ENCODE measurements at places on chromosomes 7 and 10.

GRCh38 chr7:70239918-70240317 lies 641.6 kb downstream of the AUTS2 start:
- DNase-seq = no peak

- DNase-seq = no peak
Measured at GRCh38 chr7:99305473-99306260, 20.0 kb upstream of the ARPC1A start.

GRCh38 chr10:43461950-43462349 lies 25.0 kb downstream of the ZNF487 start:
- DNase-seq = no peak

- DNase-seq = no peak
Measured at GRCh38 chr7:92584953-92585352, 5.2 kb downstream of the FAM133B start.

DNA sequence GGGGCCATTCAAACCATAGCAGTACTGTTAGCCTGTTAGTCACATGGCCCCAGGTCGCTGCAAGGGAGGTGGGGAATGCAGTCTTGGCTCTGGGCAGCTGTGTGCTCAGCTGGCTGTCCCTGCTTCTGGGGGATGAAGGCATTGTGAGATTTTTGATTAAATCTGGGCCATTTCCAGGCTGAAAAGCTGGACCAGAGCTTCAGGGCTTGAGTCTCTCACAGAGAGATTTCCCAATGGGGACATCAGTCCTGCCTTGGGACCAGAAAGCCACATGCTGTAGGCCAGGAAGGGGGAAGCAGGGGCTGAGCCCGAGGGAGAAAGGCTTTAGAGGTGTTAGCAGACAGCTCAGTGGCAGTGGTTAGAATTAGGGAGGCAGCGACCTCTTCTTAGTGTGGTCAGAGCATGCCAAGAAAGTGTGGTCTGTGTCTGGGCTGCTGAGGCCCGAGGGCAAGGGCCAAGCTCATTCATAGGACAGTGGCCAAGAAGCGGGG lies 33.6 kb downstream of the PALD1 start:
- no peak for DNase-seq

GRCh38 chr10:94214481-94214893 lies 148.3 kb downstream of the NOC3L start:
- no peak for DNase-seq

DNA sequence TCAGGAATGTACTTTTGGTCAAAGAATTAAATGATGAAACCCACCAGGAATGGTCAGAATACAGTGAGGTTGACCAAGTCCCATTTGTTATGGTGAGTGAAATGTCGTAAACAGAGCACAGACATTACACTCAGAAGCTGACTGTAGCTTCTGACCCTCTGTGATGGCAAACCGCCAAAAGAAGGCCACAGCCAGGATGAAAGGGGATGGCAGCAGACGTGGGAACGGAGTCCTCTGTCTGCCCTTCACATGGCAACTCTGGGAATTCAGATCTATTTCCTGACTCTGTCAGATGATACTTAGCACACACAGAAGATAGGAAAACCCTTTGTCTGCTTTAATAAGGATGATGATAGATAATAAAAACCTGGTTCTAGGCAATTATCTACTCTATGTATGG lies 757.1 kb downstream of the SORCS3 start:
- no peak for DNase-seq

GRCh38 chr10:119342335-119342734 lies 135.0 kb downstream of the GRK5 start:
- no peak for DNase-seq

DNA sequence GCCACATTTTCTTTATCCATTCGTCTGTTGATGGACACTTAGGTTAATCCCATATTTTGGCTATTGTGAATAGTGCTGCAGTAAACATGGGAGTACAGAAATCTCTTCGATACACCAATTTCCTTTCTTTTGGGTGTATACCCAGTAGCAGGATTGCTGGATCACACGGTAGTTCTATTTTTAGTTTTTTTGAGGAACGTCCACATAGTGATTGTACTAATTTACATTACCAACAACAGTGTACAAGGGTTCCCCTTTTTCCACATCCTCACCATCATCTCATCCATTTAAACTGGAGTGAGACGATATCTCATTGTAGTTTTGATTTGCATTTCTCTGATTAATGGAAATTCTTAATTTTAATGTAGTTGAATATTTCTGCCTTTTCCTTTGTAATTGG lies 19.3 kb downstream of the VKORC1L1 start:
- no peak for DNase-seq

DNA sequence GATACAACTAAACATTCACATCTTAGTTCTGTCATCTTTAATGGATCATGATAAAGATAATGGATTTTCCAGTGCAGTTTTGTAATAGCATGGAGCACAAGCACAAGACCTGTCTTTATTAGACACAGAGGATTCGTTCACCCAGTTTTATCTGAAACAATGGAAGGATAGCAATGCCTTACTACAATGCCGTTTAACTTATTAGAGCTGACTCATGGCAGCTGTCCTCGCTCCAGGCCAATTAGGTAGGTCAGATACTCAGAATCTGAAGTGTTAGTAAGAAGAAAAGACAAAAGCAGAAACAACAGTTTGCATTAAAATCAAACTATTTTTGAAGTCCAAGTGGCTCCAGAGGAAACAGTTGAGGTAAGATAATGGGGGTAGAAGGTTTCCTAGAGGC lies 12.8 kb downstream of the OR13A1 start:
- no peak for DNase-seq

DNA sequence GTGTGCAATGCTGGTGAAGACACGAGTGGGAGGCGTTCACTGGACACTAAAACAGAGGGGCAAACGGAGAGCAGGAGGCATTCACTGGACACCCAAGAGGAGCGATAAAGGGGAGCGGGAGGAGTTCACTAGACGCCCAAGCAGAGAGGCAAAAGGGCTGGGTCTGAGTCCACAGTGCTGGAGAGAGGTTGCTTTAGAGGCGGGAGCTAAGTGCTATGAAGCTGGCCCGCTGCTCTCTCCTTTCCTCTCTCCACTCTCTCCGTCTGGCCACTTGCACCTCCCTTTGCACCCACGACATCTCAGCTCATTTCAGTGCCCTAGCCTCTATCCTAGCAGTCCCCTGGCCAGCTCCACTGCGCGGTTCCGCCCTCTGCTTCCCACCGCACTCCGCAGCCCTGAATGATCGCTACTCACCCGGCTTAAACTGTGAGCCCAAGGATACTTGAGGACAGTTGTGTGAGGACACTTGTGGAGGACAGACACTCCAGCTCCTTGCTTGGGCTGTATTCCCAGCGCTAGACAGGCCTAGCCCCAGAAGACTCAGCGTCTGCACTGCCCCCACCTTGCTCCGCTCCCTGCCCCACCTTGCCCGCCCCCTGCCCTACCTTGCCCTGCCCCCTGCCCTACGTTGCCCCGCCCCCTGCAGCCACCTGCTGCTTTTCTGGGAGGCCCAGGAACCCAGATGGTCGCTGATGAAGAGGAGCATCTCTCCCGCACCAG lies 78.8 kb upstream of the CPXM2 start:
- no peak for DNase-seq

DNA sequence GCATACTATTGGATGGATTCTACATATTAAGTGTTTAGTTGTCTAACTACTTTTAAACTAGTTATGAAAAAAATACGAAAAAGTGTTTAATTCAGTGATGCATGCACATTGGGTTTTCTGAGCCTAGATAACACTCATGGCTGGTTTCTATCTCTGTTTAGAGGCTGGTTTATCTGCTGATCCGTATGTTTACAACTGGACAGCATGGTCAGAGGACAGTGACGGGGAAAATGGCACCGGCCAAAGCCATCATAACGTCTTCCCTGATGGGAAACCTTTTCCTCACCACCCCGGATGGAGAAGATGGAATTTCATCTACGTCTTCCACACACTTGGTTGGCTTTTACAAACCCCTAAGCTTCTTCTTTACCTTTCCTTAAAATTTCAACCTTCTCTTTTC lies 10.2 kb downstream of the GPNMB start:
- no peak for DNase-seq

DNA sequence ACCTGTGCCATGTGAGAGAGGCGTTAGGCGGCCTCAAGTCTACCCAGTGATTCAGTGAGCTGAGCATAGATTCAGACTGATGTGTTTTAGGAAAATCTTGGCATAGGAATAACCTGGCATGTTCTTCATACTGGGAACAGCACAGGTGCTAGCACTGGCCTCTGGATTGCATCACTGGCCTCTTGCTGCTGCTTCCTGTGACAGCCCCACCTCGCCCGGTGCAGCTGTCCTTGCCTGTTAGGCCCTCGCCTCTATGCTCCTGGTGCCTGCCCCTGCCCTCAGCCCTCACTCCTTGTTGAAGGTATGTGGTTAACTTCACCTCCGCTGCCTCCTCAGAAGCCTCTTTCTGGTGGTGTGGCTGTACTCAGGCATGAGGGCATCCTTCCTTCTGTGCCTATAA lies 46.2 kb downstream of the BLNK start:
- no peak for DNase-seq

DNA sequence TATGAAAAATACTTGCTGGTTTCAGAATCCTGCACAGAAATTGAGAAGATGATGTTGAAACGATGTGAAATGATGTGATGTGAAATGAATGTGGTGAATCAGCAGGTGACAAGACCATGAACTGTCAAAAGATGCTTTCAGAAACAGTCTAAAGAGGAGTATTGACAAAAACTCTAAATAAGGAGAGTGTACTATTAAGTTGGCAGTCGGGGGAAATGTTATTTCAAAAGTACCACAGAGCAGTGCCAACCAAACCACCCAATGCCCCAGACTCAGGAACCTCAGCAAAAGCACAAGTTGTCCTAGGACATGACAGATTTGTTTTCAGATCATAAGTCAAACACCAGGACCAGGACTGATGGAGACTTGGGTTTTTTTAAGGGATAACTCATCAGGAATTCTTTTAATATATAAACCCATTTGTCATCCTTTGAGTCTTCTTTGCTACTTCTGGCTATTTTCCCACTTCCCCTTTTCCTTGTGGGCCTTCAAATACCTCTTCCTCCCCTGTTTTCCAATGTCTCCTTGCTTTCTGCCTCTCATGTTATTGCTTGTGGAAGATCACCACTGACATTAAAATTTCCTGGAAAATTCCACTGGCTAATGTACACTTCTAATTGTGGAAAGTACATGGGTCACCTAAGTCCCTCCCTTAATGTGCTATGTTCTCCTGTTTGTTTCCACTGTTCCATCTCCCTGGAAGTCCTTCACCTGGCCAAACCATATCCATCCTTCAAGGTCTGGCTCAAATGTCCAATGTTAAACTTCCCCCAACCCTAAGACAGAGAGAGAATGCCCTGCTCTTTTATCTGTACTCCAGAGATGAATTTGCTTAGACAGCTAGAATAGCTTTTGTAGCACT lies 10.2 kb upstream of the PPP1R3C start:
- DNase-seq = no peak

GRCh38 chr10:130078120-130078519 lies 32.5 kb downstream of the C10orf143 start:
- DNase-seq = no peak

GRCh38 chr10:128885573-128886555 lies 581.2 kb upstream of the MGMT start:
- DNase-seq = no peak

GRCh38 chr10:86064931-86065662 lies 301.5 kb downstream of the GRID1 start:
- no peak for DNase-seq

GRCh38 chr10:69401416-69401815 lies 15.3 kb downstream of the TACR2 start:
- no peak for DNase-seq

GRCh38 chr7:71278257-71278656 lies 146.3 kb downstream of the GALNT17 start:
- DNase-seq = no peak

DNA sequence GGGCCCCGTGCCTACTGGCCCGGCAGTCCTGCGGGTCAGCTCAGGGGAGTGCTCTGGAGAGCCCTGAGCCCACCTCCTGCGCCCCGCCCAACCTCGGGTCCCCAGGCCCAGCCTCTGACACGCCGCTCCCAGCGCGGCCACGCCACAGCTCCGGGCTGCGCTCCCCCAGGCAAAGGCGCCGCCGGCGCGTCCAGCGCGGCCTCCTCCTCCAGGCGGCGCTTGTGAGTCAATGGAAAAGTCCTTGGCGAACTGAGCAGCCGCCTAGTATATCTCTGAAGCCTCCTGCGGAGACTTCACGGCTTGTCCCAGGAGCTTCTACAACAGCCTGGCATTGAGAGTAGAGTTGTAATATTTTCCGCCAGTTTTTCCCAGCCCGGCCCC lies 29.5 kb upstream of the BMS1 start:
- peak; percentile 23 for DNase-seq

- no peak for DNase-seq
Measured at GRCh38 chr10:88049204-88049603, 185.8 kb downstream of the PTEN start.

DNA sequence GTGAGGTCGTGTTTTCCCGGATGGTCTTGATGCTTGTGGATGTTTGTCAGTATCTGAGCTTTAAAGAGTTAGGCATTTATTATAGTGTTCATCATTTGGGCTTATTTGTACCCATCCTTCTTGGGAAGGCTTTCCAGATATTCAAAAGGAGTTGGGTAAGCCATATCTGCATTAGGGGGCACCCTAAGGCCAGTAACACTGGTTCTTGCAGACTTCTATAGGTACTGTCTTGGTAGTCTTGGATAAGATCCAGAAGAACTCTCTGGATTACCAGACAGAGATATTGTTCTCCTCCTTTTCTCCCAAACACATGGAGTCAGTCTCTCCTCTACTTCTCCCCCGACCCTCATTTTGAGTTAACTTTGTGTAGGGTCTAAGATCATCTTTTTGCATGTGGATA lies 92.8 kb downstream of the SDK1 start:
- no peak for DNase-seq

DNA sequence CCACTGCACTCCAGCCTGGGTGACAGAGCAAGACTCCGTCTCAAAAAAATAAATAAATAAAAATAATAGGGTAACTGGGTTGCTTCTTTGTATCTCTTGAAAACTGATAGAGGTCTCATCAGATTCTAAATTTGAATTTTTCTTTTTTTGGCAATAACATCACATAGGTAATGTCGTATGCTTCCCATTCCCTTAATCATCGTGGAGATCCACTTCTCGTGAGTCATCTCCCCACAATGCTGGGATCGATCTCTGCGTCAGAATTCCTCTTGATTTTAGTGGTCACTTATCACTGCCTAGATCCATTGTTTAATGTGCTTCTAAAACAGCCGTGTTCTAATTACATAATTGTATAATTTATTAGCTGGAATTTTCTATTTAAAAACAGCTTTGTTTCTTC lies 70.5 kb upstream of the DNAJB6 start:
- DNase-seq = no peak

DNA sequence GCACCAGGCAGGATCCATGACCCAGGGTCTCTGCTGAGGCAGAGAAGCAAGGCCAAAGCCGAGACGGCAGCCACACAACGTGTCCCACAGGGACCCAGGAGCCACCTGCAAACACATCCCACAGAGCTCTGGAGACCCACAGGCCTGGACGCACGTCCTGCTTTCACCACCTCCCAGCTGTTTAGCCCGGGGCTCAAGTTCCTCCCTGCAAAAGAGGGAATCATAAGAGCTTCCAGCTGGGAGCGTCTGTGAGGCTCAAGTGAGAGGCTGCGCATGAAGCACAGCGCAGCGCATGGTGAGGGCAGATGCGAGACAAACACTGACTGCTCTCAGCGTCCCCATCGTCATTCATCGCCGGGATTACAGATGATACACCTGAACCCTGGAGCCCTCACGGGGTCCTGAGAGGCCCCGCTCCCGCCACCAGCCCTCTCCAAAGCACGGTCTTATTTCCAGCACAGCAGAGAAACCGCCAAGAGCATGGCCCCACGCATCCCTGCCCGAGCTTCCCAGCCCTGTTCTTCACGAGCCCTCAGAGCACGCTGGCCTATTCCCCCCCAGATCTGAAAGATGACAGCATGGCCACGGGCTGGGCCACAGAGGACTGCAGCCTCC lies 88.7 kb downstream of the MAD1L1 start:
- no peak for DNase-seq

GRCh38 chr7:5422396-5423305 lies 983 bp downstream of the TNRC18 start:
- peak; percentile 67 for DNase-seq
